AG10803 (cell line): ENCODE measurements at places on chromosomes 4 and X.

- no peak for DNase-seq
These were observed 58.7 kb downstream of the CCKAR start for GRCh38 chr4:26431461-26432180.

DNA sequence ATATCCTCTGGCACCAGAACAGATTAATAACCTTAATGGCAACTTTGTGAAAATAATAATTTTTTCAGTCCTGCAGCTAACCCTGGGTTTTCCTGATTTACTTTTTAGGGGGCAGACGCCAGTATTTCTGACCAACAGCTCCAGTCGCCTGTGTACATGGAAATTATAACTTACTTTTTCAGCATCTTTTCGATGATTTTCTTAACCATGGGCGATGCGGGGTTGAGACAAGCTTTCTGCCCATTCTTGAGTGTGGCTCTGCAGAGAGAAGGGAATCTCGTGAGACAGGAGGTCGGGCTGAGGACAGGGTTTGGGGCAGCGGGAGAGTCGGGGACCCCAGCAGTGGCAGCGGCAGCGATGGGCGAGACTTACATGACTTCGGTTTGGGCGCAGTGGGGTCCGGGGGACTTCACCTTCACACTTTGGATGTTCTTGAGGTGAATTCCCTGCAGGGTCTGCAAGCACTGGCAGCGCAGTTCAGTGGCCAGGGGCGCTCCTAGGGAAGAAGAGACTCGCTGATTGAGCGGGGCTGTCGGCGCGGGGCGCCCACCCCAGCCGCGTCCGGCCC lies 484 bp downstream of the CXCL2 start:
- no peak for DNase-seq

DNA sequence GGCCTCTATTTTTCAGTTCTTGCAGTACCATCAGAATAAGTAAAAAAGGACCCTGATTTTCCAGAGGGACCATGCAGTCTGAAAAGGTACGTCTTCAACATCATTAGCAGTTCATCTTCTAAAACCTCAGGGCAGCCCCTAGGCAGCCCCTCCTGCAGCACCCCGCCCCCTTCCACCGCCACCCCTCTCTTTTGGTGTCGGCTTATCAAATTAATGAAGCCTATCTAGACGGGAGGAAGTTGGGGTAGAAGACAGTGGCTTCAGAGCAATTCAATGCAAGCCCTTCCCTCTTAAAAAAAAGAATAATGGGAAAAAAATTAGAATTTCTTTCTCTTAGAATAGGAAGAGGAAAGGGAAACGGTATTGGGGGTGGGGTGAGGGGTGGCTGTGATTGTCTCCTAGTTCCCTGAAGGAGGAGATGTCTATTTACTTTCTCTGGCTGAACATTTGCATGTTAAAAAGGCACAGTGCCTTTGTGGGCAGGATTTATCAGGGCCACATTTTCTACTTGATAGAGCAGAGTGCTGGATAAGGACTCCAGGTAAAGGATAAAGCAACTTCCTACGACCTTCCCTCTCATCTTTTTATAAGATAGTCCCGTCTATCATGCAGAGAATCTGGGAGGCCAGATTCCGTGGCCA lies 159.4 kb downstream of the MGST2 start:
- no peak for DNase-seq

DNA sequence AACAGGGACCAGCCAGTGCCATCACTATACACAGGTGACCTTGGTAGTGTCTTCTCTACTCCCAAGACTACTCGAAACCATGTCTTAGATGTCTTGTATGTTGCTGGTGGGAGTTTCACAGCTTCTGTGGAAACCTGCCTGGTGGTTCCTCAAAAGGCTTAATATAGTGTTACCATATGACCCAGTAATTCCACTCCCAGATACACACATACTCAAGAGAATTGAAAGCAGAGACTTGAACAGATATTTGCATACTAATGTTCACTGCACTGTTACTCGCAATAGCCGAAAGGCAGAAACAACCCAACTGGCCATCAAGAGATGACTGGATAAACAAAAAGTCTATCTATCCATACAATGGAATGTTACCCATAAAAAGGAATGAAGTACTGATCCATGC lies 3.1 kb downstream of the TFDP3 start:
- no peak for DNase-seq

DNA sequence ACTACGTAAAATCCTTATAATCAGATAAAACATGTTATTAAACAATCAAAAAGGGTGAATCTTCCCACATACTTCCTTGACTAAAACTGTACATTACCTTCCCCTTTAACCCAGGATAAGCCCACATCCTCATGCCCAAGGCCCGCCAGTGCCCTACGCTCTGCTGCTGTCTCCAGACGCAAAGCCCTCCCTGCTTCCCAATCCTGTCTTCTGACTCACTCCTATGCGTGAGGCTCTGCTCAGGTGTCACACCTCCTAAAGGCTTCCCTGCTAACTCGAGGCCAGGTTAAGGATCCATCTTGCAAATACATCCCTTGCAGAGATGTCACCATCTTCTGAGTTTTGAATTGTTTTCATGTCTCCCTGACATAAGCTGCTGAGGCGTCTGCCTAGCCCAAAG lies 61.6 kb downstream of the STX18 start:
- no peak for DNase-seq

DNA sequence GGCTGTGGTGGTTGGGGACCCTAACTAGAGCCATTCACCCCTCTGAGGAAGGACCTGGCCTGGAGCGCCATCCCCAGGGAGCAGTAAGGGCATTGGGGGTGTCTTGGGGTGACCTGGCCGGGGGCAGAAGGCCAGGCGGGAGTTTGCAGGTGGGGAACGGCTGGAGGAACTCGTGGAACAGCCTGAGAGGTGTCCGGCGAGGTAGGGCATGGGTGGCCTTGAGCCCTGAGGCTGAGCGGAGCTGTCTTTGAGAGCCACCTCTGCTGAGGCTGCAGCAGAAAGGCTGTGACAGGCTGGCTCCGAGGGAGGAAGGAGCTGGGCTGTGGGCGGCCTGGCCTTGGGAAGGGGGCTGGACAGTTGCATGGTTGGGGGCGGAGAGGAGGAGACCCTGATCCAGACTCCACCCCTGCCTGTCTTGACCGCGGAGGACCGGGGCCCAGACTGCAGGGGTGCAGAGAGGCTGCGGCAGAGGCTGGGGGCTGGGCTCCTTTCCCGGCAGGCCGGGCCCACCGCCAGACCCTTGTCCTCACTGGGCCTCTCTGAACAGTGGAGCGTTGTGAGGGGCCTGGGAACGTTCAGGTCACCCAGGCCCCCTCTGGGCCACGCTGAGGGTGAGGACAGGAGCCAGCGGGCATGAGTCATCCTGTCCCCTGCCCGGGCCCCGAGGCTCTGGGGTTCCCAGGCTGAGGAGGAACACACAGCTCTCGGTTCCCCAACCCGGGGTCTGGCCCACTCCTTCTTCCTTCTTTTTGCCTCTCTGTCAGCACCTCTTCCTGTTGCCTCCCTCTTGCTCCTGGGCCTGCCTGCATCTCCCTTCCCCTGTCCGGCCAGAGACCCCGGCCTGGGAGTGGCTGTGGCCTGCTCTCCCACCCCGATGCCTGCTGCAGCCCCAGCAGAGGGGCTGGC lies 8.1 kb downstream of the SH3BP2 start:
- peak; percentile 44 for DNase-seq

DNA sequence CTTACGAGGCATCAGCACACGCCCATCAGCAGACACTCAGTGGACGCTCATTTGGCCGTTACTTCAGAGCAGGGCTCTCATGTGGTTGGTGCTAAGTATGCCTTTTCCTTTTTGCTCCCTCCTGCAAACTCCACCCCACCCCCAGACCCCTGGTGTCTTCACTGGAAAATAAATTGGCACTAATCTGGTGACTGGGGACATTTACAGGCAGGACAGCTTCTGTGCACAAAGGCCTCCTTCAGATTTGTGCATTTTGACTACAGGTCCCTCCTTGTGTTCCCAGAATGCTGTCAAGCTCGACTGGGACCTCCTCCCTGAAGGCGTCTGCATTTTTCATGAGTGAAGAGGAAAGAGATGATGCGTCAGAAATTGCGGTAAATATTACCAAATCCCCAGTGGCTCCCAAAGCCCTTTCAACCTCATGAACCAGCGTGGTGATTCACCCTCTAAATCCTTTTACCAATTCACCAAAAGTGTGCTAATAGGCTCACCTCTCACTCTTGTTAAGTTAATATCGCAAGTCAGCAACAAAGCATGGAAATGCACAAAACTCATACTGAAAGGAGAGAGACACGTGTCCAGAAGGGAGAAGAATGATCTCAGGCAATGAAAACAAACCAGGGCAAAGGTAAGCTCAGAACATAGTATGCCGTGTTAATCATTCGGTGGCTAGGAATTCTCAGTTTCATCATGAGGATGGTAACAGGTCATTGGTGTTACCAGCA lies 119.0 kb downstream of the NKX6-1 start:
- DNase-seq, result peak; percentile 78

- no peak for DNase-seq
These were observed 121.6 kb downstream of the TMEM144 start for GRCh38 chr4:158331863-158332262.

DNA sequence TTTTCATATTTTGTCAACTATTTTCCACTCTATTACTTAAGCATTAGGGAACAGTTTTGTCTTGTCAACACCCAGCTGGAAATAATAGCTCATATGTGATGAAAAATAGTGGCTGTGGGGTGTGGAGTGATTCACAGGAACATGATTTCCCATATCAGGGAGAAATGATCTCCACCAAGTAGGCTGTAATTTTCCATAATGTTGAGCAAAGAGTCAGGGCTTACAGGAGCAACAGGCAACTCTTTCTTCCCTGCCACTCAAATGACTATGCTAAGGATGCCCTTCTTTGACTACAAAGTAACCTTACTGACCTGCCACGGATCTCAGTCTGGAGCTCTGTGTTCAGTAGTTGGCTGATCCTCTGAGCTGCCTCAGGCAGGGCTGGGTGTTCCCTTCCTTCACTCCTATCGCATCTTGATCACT lies 90.0 kb upstream of the GATB start:
- no peak for DNase-seq

- DNase-seq, result no peak
These were observed 38.2 kb downstream of the WFS1 start for GRCh38 chr4:6307891-6308290.

DNA sequence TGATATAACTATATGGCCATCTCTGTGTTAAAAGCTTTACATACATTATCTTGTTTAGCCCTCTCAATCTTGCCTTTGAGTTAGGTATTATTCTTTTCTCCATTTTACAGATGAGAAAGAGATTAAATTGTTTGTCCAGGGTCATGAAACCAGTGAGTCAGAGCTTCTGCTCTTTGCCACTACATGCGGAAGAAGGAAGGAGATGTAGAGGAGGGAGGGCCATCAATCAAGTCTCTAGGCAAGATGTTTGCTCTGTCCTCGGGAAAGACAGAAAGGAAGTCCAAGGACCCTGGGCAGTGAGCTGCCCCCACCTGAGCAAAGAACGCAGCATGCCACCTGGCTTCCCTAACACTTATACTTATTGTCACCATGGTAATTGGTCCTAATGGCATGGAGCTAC lies 133.7 kb upstream of the IL1RAPL2 start:
- no peak for DNase-seq

- no peak for DNase-seq
These were observed 63.9 kb upstream of the HOPX start for GRCh38 chr4:56745042-56745441.

- no peak for DNase-seq
These were observed 30.0 kb upstream of the SMIM10L2A start for GRCh38 chrX:135391734-135392133.

DNA sequence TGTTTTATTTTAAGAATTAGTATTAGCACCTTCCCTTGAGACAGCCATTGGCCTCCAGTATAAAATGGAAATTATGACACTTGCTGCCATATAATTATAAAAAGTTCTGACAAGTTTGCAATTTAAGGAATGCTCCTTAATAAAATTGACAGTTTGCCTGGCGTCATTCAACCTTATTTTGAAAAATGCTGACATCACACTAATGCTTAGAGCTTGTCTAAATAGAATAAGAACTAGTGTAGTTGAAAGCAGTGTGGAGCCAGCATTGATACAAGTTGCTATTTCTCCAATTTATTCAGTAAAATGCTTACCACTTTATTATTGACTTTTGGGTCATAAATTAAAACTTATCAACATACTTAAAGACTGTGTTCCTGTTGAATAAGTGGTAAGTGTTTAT lies 54.3 kb upstream of the ARX start:
- no peak for DNase-seq

GRCh38 chr4:182301736-182302135 lies 58.5 kb downstream of the TENM3 start:
- DNase-seq, result no peak

GRCh38 chrX:87337267-87337666 lies 180.3 kb upstream of the KLHL4 start:
- DNase-seq, result no peak

GRCh38 chr4:183348706-183349659 lies 26.8 kb upstream of the CLDN24 start:
- DNase-seq, result peak; percentile 99

GRCh38 chrX:39900777-39901170 lies 197.0 kb downstream of the BCOR start:
- DNase-seq, result peak; percentile 35

DNA sequence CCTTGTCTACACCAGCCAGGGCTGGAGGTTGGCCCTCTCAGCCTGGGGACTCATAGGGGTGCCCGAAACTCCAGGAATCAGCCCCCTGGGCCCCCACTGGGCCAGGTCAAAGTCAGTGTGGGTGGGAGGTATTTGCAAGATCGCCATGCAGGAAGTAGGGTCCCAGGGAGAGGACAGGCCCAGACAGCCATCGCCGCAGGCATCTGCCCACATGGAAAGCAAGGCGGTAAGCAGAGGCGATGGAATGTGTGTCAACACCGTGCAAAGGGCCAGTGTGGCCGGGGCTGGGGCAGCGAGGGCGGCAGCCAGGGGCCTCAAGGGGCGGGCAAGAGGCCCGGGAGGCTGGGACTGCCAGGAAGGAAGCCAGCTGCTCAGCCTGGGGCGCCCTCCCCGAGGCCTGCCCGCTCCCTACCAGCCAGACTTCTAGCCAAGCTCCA lies 19.3 kb upstream of the DUSP9 start:
- DNase-seq, result no peak

- no peak for DNase-seq
These were observed 276.9 kb downstream of the ARHGAP24 start for GRCh38 chr4:85751866-85752265.

GRCh38 chr4:27082776-27083175 lies 222.1 kb downstream of the STIM2 start:
- DNase-seq, result no peak

DNA sequence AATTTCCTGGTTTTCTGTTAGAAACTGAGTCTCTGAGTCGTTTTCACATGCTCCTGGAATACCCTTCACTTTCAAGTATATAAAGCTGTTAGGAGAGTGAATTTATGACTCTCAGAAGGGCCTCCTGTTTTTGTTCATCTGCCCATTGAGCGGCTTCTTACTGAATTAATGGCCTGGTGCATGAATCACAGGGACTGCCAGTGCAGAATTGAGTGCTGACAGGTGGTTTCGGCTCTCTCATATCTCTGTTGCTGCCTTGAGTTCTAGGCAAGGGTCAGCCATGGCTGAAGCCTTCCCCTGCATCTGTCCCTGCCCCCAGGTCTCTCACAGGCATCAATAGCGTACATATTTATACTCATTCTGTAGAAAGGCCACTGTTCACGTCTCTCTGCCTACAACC lies 22.7 kb upstream of the SEPSECS start:
- no peak for DNase-seq

- no peak for DNase-seq
These were observed 69.6 kb downstream of the FGFBP1 start for GRCh38 chr4:15868826-15869413.

- DNase-seq, result no peak
These were observed 123.9 kb upstream of the RXFP1 start for GRCh38 chr4:158397781-158398180.
